Stimulated activated CD8-positive, alpha-beta memory T cell treated with anti-CD3 and anti-CD28 coated beads, Interleukin-2, amount 100 ng/mL, for 48 hours (primary cell): ENCODE measurements at places on chromosomes 1 and 21.

DNA sequence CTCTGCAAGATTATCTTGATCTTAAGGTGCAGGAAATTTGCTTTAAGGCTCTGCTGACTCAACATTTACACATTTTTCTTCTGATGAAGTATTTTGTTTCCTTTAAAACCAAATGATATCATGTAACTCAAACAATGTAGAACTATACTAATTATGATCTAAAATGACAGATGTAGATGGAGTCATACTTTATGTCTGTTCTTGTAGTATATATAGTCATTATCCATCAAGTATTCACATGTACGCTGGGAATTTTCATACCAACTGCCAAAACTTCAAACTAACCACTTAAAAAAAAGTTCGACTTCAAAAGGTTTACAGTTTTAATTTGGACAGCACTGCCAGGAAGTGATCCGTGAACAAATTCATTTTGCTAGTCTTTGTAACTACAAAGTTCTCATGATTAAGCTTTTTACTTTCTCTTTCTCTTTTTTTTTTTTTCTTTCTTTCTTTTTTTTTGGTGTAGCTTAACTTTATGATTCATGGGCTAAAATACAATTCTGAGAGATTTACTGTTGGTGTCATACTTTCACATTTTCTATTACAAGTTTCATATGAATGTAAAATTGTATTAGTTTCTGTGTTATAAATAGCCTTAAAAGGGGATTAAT is 509.0 kb upstream of the CXADR start:
- no peak for DNase-seq

DNA sequence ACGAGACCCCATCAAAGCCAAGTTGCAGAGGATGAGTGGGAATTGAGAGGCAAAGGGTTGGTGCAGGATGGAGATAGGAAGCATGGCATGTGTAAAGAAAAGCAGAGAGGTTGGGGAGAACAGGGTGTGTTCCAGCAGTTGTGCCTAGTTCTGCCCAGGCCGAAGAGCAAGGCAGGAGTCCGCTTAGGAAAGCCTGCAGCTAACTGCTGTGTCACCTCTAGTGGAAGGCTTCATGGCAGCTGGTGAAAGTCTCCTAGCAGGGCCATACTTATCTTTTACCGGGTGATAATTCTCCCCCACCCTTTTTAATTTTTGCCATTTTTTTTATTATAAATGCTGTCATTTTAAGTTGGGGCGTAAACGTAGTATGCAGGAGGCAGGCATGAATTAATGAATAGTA is 93.6 kb downstream of the NFIA start:
- no peak for DNase-seq

DNA sequence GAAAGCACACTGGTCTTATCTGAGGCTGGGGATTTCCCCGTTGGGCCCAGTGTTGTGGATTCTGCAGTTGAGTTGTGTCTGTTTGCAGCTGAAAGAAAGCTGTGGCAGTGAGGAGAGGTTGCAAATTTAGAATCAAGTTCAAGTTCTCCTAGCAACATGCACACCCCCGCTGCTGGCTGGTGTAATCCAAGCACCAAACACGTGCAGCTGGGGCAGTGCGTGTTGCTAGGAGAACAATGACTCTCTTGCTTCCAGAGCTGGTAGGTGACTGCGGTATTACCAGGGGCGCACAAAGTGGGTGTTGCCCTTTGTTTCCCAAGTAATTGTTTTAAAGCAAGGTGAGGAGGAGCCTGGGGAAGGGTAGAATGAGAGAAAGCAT is 91.5 kb downstream of the IER5 start:
- no peak for DNase-seq

- no peak for DNase-seq
Measured at GRCh38 chr21:14308234-14308633, 74.7 kb downstream of the HSPA13 start.

GRCh38 chr1:76274302-76274701 is 199.8 kb downstream of the ST6GALNAC3 start:
- DNase-seq = no peak

GRCh38 chr1:107622966-107623365 is 342.0 kb downstream of the VAV3 start:
- DNase-seq = no peak

- no peak for DNase-seq
Measured at GRCh38 chr1:31753707-31754349, 10.3 kb downstream of the ADGRB2 start.

- no peak for DNase-seq
Measured at GRCh38 chr1:185973645-185974044, 239.5 kb downstream of the HMCN1 start.

- no peak for DNase-seq
Measured at GRCh38 chr1:220833436-220833835, 45.8 kb upstream of the HLX start.
